ENCODE measurements at places on chromosomes 1 and 21.

- DNase-seq = no peak
Measured at GRCh38 chr1:182724215-182724614, 39.8 kb upstream of the RGS8 start.

DNA sequence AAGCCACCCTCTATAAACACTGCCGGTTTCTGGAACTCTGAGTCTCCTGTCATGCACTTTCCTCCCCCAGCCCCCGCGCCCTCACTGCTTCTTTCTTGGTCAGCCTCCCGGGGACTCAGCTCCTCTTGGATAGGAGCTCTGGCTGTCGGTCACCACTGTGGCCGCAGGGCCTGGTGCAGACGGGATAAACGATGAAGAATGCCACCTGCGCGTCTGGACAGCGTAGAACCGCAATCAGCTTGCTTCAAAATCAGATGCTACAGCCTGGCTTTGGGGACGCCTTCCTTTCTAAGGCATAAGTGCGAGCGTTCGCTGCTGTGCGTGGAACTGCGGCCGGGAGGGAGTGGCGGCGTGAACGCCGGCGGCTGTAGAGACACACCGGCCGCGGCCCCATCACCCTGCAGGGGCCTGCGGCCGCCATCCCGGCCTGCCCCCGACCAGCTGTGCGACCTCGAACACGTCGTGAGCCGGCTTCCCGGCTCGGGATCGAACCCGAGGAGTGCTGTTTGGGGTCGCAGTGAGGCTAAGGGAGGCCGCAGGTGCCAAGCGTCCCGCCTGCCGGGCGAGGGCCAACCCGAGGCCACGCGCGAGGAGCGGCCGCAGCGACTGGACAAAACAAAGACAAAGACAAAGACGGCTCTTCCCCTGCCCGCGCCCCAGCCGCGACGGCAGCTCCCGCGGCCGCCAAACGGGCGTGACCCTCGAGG, 688 bp downstream of the PTTG1IP start:
- peak; percentile 35 for DNase-seq

DNA sequence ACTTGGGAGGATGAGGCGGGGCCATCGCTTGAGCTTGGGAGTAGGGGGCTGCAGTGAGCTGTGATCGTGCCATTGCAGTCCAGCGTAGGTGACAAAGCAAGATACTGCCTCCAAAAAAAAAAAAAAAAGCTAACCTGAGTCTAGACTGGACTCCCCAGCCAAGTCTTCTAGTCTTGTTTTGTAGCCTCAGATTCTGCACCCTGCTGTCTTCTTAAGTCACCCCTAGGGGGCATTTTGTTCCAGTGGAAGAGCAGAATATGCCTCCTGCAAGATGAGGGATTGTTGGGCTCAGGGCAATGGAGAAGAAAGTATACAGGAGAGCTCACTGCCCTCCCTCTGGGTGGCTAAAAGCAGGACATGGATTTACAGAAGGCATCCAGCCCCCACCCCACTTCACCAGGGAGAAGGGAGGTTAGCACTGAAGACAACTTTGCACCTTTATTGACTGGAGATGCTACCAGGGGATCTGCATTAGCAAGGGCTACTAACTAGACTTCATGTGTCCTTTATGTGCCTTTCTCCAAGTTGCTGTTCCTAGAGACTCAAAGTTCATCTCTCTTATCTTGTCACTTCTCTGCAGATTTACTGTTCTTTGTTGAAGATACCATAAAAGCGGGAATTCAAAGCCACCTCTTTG, 15.3 kb upstream of the RNF187 start:
- peak; percentile 70 for DNase-seq

GRCh38 chr1:12441414-12442105, 176.4 kb downstream of the DHRS3 start:
- no peak for DNase-seq

- DNase-seq = no peak
Measured at GRCh38 chr1:27106561-27107323, 48.2 kb downstream of the SLC9A1 start.

DNA sequence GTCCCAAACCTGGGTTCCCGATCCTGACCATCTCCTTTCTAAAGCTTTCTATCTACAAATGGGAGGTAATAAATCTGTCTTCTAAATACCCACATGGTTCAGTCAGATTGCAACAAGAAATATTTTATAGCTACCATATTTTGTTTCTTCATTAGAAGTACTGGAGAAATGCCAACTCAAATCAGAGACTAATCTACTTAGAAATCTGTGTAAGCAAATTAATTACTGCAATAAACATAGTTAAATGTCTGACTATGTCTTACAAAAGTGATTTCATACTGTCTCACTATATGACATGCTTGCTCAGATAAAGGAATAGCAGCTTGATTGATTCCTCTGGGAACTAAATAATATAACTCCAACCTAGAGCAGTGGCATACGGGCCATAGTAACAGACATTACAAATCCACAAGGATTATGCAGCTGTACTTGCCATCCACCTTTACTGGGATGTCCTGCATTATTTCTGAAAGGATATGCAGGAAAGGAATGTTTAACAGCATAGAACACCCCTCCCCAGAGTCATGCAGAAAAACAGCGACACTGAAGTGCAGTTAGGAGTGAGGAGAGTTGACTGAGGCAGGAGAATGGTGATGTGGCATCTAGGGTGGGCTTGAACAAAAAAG, 80.3 kb downstream of the PCNX2 start:
- no peak for DNase-seq

DNA sequence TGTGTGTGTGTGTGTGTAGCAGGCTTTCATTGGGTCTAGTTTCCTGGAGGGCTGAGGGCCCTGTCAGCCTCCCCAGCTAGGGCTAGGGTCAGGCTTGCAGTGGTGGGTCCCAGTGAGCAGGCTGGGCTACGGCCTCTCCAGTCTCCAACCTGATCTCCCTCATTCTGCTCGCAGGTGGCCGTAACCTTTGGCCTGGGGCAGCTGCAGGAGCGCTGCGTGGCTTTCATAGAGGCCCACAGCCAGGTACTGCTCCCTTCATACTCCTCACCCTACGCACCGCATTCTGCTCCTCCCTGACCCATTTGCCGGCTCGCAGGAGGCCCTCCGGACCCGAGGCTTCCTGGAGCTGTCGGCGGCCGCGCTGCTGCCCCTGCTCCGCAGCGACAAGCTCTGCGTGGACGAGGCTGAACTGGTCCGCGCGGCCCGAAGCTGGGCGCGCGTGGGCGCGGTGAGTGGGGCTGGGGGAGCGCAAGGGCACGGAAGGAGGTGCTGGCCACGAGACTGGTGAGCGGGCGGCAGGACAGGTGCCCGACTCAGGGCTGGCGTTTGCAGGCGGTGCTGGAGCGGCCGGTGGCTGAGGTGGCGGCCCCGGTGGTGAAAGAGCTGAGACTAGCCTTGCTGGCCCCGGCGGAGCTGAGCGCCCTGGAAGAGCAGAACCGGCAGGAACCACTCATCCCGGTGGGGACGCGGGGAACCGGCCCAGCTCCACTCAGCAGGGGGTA, 4.7 kb downstream of the BTBD19 start:
- no peak for DNase-seq

- DNase-seq = no peak
Measured at GRCh38 chr1:26578167-26578566, 48.6 kb downstream of the RPS6KA1 start.

- no peak for DNase-seq
Measured at GRCh38 chr1:237005674-237006073, 1.4 kb upstream of the MT1HL1 start.

- DNase-seq = no peak
Measured at GRCh38 chr1:151406176-151406575, 6.8 kb downstream of the PSMB4 start.

- no peak for DNase-seq
Measured at GRCh38 chr1:181503171-181503810, 20.0 kb downstream of the CACNA1E start.

DNA sequence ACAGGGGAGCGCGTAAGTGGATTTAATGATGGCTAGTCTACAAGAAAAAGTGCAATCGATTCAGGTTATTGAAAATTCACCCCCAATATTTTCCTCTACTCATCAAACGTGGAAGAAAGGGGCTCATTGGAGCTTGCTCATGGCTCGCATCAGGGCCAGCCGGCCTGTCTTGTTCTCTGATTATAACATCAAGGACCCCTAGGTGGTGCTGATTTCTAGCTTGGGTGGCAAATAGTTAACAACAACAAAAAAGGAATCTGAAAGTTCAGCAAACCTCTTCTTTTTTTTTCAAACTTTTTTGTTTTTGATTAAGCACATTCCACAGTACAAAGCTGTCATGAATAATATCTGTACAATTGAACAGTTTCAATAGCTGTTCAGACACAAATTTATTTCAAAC, 35.8 kb upstream of the SOD1 start:
- DNase-seq = no peak

Measured in ACHN (cell line).